Cerebellar nuclear complex (tissue), 1 donor: ENCODE measurements at places on chromosomes 13 and 19.

- DNase-seq, result no peak
Observed at GRCh38 chr19:4108767-4109625, 14.9 kb downstream of the MAP2K2 start.

- no peak for DNase-seq
Observed at GRCh38 chr13:33321686-33322542, 36.4 kb upstream of the STARD13 start.

DNA sequence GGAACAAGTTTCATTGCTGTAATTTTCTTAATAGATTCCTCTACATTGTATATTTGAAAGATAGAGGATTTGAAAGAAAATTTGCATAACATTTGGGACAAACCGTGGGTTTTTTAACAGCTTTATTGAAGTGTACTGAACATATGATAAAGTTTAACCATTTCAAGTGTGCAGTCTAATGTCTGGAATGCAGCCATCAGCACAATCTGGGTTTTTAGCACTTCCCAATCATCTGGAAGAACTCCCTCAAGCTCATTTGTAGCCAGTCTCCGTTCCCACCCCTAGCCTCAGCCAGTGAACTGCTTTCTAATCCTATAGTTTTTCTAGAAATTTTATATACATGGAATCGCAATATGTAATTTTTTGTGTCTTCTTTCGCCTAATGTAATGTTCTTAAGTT is 12.6 kb downstream of the METTL21C start:
- no peak for DNase-seq

- no peak for DNase-seq
Observed at GRCh38 chr13:113585896-113586295, 1.3 kb downstream of the TFDP1 start.

- DNase-seq, result peak; percentile 58
Observed at GRCh38 chr19:2578901-2579677, 103.2 kb downstream of the GADD45B start.

- no peak for DNase-seq
Observed at GRCh38 chr13:52840066-52840465, 8.4 kb downstream of the PCDH8 start.

GRCh38 chr13:22505489-22505888 is 675.3 kb upstream of the SGCG start:
- no peak for DNase-seq

DNA sequence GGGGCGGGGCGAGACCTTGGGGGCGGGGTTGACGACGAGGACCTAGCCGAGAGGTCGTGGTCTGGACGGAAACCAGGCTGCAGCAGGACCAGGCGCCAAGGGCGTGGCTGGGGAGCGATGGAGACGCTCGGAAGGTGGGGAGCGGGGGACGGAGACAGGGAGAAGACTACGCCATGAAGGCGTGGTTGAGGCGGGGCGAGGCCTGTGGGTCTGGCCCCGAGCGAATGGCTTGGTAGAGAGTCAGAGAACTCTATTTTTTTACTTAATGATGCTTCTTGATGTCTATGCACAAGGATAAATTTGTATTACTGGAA is 674 bp upstream of the FBXL12 start:
- DNase-seq, result no peak

DNA sequence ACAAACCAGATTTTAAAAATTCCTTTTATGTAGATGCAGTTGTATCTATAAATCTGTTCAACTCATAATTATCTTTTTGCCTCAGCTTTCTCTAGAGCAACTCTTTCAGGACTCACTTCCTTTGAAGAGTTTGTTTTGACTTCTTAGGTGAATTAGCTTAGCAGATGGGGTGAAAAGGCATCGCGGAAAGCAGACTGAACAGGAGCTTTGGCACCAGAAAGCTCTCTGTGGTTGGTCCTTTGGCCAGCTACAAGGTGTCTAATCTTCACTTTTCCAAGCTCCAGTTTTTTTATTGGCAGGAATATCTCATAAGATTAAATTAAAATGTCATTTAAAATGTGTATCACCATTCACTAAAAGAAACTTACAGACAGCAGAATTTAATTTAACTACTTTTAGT is 60.6 kb upstream of the KLF12 start:
- no peak for DNase-seq

GRCh38 chr13:84730376-84730775 is 848.1 kb upstream of the SLITRK1 start:
- DNase-seq, result no peak

DNA sequence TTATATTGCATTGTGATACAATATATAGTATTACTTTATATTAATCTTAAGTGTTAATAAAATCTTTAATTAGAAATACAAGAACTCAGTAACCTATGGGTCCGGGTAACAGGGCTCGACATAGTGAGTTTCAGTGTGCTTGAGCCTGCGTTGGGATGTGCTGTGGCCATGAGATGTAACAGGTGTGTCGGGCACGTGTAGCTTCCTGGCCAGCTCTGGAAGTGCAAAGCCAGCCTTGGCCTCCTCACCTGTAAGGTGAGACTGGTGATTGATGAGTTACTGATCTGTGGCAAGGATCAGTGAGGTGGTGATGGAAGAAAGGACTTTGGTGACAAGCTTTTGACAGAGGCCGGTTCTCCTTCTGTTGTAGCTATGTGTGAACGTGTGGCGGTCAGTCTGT is 19.2 kb downstream of the ATP4B start:
- DNase-seq, result no peak

DNA sequence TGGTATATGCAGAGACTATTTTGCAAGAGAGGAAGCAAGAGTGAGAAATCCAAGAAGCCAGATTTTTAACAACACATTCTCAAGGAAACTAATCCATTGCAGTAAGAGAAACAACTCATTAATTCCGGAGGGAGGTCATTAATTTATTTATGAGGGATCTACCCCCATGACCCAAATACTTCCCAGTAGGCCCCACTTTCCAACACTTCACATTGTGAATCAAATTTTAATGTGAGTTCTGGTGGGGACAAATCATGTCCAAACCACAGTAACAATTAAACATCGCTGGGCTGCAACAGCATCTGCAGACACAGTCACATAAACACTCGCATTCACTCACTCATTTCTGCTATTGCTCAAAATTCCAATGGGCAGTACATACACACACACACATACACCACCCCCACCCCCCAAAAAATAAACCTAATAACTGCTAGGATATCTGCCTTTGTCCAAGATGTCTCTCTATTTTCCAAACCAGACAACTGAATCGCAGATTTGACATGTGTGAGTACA is 1483.7 kb downstream of the PCDH9 start:
- DNase-seq, result no peak

DNA sequence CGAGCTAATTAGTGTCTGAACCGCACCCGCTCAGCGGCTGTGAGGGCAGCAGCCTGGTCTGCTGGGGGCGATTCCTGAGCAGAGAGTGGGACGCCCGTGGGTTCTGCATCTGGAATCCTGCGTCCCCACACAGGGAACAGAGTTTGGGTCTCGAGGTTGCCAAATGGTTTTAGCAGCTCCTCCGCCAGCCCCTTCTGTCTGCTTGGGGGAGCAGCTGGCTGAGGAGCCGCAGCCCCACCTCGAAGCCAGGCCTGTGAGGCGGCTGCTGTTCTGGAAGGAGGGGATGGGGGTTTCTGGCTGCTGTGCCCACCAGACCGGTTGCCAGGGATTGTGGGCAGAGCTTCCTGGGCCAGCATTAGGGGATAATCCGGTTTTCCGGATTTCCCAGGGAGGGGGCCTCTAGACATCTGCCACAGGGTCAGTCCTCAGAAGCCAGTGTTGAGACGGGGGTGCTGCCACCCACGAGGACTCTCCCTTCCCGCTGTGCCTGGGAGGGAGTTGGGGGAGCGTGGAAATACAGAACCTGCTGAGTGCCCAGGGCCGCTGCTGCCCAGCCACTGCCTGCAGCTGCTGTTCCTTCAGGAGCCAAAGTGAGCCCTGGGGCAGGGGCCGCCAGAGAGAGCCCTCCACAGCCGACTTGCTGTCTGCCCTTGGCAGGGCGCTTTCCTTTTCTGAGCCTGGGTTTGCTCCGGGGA is 2.0 kb downstream of the CDC34 start:
- no peak for DNase-seq

DNA sequence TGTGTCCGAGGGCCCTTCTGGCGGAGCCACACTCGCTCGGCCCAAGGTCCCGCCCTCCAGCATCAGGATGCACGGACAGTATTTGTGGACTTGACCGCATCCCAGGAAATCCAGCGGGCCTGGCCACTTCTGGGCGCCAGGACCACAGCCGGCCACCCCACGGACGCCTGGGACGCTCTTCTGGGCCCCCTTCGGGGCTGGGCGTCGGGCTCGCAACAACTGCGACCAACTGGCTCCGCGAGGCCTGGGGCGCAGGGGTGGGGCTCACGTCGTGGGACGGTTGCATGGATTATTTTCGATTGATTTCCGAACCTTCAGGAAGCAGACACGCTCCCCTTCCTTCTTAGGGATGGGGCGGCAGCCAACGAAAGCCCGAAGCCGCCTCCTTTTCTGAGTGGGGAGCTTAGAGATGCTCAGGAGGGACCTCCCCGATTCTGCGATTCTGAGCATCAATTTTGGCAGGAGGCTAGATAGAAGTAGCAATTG is 521 bp upstream of the NUP58 start:
- DNase-seq, result no peak
